ENCODE measurements at places on chromosomes 6 and 20.

DNA sequence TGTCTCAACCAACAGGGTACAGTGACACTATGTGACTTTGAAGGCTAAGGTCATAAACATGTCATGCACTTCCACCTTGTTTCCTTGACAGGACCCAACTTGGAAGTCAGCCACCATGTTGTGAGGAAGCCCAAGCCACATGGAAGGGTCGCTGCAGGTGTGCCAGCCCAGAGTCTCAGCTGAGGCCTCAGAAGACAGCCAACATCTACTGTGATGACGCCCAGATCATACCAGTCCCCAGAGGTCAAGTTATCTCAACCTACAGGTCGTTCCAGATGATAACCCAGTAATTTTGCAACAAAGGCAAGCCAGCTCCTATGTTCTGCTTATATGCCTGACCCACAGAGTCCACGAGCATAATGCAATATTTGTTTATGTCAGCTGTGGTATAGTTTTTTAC is 376.0 kb upstream of the AGPAT4 start:
- no peak for DNase-seq

DNA sequence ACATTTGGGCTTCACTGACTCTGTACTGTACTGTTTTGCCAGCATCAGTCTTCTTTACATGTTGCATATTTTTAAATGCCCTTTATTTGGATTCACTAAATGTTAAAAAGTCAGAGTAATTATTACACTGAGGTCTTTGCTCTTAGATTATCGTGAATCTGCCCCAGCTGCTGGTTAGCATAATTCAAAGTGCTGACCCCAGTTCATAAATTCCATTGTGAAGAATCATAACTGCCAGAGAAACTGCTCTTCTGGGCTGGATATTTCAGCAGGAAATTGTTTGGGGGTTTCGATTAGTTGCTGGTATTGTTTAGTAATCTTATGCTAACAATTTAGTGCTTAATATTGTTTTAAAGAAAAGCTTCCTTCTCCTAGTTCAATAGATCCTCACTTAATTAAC is 682.1 kb upstream of the MAP3K7 start:
- DNase-seq = no peak

GRCh38 chr6:94862112-94862511 is 715.2 kb upstream of the MANEA start:
- no peak for DNase-seq

DNA sequence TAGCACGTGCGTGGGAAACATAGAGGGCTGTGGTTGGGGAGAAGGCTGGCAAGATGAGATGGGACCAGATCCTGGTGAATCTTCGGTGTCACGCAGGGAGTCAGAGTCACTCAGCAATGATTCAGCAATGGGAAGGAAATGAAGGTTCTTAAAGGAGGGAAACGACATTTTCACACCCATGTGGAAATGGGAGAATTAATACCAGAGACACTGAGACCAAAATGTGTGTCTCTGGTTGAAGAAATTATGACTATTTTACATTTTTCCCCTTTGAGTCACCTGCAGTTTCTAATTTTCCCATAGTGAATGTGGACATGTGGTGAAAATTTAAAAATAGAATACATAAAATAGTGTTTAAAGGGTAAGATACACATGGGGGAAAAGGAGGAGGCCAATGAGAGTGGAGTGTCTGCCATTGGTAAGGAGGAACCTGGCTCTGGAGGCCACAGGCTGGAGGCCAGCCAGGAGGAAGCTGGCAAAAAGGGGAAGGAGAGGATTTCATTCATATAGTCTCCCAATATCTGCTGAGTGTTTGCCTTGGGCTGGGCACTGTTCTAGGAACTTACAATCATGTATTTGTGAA is 17.5 kb downstream of the NRN1 start:
- DNase-seq = no peak

DNA sequence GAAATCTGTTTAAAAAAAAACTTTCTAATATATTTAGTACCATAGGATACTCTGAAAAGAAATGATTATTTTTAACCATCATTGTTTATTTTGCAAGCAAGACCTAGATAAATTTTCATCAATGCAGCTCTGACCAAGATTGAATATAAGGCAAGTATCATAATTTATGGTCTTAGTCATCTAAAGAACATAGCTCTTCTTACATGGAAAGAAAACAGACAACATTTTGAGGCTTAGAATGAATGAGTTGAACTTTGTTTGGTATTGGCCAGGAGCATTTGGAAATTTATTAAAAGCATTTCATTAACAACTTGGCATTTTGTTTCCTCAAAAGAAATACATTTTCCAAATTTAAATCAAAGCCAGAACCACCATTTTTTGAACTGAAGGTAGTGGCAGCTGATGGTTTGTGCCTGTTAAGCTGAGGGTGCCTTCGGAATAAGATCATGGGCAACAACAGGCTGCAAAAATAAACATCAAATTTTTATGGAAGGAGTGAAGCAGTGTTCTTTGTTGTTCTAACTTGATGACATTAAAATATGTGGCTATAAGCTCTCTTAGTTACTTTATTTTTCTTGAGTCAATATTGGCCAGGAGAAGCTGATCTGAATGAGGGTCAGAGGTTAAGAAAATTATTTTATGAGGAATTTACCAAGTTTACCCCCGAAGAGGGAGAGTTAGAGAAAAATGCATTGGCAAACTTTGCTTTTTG is 6.7 kb upstream of the ATXN1 start:
- no peak for DNase-seq

DNA sequence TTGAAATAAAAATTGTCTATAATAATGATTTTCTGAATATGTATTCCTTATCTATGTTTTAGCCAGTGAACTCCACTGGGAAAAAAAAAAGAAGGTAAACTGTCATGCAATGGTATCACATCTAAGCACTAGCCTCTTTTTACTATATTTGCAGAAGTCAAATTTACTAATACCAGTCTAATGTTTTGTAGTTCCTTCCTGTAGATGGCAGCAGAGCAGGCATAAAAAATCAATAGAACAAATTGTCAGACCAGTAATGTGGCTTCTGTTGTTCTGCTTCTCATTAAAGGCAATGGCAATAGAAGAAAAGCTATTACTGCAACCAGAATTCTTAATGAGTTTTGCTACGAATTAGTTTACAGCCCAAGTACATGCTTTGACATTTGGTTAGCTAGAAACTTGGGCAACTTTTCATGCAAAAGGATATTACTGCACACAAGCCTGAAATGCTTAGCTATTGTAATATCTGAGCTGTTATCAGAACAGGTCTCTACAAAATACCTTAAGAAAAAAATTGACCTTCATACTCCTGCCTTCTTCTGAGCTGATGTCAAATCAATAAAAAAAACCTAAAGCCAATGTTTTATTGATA is 476.9 kb downstream of the KHDRBS2 start:
- no peak for DNase-seq

- DNase-seq = no peak
These were observed 230.1 kb downstream of the ERMARD start for GRCh38 chr6:169981568-169981967.

DNA sequence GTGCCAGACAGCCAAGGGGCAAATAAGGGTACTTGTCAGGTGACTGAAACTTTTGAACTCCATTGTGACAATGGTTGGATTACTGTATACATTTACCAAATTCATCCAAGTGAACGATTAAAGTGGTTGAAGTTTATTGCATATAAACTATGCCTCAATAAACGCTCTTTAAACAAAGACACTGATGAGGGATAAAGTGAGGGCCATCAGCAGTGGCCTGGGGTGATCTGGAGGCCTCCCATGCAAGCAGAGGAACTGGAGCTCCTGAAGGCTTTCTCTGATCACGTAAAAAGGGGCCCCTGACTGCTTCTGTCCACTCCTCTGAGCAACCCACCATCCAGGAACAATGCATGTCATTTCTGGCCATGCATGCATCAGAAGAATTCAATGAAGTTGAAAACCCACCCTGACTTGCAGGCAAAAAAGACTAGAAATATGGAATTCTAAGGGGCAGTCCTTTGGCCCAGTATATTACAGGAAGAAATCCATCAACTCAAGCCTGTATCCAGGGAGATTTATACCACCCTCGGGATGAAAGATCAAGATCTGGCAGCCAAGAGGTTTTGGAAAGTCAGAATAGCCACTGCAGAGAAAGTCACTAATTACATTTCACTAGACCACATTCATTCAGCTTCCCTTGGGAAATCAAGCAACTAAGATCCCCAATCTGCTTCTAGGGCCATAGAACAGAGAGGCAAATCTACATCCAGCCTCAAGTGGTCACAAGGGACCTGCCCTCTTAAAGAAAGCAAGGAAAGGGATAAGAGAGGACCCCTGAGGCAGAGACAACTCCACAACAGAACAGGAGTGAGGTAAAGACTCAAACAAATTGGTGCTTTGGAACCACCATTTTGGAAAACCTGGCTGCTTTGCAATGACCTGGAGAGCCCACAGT is 31.7 kb upstream of the RAB22A start:
- no peak for DNase-seq
